ENCODE measurements at places on chromosomes 1 and 21. TPM values are rescaled to one million over a fixed set of nuclear protein-coding genes. Genes with fewer than 3 reads are reported as not detected.

CLIC6 gene
- total RNA-seq: 0.18 TPM

FAM163A gene
- total RNA-seq: not detected

TMED5 gene
- total RNA-seq: 38.2 TPM

ZNF683 gene
- not detected for total RNA-seq

TRAF3IP3 gene
- total RNA-seq: 0.65 TPM

DNA sequence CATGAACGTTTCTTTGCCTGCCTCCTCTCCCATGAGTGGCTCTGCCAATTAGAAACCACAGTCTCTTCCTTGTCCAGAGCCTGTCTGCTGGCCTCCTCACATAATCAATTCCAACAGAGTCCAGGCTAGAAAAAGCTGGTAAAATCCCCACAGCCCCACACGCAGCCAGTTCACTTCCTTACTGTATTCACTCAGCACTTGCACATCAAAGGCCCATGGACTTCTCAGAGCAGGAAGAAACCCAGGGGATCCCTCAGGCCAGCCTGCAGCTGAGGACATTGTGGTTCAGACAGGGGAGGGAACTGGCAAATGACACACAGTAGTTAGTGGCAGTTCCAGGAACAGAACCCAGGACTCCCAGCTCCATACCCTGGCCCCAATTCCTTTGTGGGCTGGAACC is 171.6 kb upstream of the EDN2 start:
- no peak for DNase-seq

DNA sequence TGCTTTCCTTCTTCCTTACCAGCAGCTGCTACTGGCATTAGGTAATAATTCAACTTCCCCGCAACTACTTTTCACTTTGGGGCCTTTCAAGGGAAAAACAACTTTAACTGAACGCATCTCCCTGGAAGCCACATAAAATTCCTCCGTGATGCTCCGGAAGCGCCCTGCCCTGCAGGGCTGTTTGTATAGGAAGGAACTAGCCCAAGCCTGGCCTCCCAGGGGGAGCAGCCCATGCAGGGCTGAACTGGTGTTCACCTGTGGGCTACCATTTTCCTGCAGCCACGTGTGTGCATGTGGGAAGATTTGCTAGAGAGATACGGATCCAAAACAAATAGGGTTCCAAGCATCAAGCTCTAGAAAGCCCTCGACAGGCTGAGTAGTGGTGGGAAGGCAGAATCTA is 14.4 kb downstream of the CLDN14 start:
- DNase-seq: no peak

GRCh38 chr1:26025517-26025916 is 3.9 kb downstream of the EXTL1 start:
- no peak for DNase-seq

GRCh38 chr1:172070055-172070454 is 228.8 kb downstream of the DNM3 start:
- DNase-seq: no peak

- peak; percentile 40 for DNase-seq
These were observed 49.8 kb downstream of the LYPLAL1 start for GRCh38 chr1:219223496-219223895.

DNA sequence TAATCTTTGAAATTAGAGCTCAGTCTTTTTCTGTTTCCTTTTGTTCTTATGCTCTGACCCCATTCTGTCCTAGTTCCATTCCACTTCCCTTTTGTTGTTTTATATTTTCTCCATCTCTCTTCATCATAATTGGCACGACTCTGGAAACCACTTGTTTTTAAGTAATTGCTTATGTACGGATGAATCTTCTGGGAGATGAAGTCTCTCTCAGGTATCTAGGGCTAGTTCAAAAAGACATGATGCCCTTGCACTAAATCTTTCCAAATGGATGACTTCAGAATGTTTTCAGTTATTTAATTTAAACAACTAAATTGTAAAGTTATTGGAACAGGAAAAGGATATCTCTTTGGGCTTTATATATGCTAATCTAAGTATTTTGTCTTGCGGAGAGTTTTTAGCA is at the start of gene OR6F1:
Gene OR6F1 (minus strand): TSS at position 101 of the 400 bp plus-strand sequence. CDS start 3,891 bp downstream, outside the sequence.
- DNase-seq: no peak

DNA sequence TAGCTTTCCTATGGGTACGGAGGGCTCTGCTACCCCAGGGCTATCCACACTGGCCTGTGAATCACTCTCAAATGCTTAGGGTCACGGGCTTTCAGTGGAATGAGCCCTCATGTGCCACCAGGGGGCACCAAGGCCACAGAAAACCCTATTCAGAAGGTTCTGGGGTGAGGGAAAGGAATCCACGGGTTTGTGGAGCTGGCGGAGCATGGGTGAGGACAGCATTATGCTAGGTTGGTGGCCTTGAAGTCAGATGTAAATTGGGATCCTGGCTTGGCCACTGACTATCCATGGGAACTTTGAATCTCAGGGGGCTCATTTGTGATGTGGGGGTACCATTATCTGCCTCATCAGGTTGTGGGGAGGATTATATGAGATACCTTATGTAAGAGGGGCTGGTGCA is 5.1 kb upstream of the LAMTOR5 start:
- DNase-seq: peak; percentile 81

DNA sequence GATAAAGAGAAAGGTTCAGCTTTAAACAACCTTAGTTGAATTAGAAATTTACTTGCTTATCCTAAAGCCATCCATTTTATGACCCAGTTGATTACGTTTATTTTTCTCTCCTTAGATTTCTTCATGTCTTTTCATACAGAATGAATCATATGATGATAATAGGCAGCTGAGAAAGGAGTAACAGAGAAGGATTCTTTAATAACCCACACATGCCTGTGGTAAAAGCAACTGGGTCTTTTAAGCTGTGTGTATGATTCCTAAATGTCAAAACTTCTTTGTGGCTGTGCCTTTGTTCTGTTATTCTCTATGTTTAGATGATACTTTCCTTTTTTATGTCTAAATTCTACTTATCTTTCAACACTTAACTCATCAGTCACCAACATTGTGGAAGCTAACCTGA is 626.5 kb downstream of the NCAM2 start:
- DNase-seq: peak; percentile 0

- DNase-seq: no peak
These were observed 1490.8 kb downstream of the BRINP3 start for GRCh38 chr1:188986745-188987417.

DNA sequence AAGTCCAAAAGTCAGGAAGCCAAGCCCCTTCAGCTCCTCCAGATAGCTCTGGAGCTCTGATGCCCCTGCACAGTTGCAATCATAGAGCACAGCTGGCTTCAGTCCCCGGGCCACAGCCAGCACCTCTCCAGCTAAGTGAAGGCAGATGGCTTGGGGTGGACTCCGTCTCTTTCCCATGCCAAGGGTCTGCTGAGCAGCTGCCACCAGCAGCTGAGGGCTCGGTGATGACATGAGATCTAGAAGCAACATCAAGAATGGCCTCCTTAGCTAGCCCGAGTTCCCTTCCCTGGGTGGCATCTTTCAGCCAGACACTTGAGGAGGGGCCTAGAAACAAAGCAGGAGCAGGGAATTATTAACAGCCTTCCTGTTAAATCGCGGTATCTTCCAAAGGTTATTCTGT is 973 bp downstream of the C1orf74 start:
- no peak for DNase-seq

- DNase-seq: no peak
These were observed 32.2 kb upstream of the SAMD13 start for GRCh38 chr1:84269306-84269705.

GRCh38 chr21:34890724-34891612 is 158.1 kb downstream of the RUNX1 start:
- DNase-seq: peak; percentile 69

DNA sequence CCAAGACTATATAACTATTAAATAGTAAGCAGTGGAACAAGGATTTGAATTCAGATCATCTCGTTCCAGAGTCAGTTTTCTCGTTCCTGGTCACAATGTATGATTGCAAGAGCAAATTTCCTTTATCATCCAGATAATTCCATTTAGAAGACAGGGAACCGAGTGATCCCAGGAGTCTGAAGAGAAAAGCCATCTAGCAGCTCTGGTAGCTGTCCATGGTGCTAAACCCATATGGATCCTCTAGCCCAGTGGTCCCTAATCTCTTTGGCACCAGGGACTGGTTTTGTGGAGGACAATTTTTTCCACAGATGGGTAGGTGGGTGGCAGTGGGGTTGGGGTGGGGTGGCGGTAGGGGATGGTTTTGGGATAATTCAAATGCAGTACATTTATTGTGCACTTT is 229.4 kb downstream of the PTPRU start:
- DNase-seq: peak; percentile 22
